ENCODE measurements at places on chromosomes 6 and 20.

DNA sequence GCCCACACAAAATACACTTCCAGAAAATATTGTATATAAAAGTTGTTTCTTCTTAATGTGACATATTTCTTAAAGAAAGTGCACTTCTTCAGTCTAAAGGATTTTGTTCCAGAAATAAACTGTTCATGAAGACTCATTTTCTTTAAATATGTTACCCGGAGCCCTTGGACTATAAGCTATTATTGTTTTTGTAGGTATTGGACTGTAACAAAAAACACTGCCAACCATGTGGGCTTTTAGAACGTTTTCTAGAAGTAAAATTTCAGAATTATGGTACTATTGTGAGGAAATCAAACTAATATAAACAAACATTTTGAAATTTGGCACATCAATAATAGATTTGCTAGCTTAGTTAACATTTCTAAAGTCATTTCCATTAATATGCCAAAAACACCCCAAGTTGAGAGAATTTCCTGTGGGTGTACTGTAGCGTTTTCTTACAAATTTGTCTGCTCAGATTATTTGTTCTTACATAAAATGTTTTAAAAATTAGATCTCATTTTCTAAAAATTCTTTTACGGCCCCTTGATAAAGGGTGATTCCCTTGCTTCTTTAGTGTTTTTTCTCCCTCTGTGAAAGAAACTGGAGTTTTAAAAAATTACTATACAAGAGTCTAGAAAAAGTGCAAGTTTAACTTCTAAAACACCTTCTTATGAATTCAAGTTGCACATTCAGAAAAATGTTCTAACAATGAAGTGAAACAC, 3.4 kb downstream of the NKX2-4 start:
- no peak for DNase-seq

DNA sequence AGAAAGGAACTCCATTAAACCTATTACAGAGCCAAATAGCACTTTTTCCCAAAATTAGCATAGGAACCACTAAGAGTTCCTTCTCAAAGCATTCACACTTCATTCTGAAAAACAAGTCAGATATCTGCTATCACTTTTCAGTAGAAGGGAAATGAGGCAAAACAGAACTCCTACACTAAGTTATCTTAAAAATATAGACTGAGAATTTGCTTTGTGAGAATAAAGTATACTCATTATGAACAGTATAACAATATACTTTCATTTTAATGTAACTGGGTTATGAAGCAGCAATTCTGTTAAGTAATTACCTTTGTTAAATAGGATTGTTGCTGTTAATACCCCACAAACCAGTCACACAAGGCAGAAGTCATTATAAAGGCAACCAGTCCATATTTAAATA, 8.7 kb downstream of the MTRF1L start:
- DNase-seq, result no peak

- no peak for DNase-seq
These were observed 14.9 kb downstream of the SYCP2L start for GRCh38 chr6:10901770-10902169.

DNA sequence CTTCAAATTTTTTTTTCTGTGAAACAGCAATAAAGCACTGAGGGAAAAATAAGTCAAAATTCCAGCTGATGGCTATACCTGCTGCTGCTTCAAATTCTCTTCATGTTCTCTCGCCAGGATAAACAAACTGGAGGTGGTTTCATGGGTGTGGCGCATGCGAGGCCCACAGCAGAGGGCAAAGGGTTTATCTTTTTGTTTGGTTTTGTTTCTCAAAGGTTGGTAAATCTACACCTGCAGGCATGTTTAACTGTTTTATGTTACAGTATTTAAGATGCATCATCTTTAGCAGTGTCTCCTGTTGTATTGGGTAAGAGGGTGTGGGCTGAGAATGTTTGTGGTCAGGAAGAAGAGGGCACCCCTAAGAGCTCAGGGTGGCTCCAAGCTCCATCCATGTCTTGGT, 342.2 kb downstream of the CDH26 start:
- DNase-seq, result no peak

GRCh38 chr20:46010491-46011391, 2.0 kb downstream of the MMP9 start:
- DNase-seq, result no peak

DNA sequence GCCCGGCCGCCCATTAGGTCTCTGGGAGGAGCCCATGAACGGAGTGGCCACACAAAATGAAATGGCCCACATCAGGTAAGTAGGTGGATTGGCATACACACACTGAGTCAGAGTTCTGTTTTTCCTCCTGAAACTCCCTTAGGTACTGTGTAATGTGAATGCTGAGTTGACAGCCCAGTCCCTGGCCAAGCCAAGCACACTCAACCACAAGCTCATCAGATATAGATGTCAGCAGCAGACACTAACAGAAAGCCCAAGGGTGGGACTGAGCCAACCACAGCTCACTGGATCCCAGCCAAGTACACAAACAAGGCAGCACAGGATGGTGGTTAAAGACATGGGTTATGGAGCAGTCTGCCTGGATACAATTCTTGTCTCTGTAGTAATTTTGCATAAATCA, 403.4 kb downstream of the GJA1 start:
- peak; percentile 27 for DNase-seq

- DNase-seq, result no peak
These were observed 176.5 kb upstream of the PDE7B start for GRCh38 chr6:135675026-135675425.

DNA sequence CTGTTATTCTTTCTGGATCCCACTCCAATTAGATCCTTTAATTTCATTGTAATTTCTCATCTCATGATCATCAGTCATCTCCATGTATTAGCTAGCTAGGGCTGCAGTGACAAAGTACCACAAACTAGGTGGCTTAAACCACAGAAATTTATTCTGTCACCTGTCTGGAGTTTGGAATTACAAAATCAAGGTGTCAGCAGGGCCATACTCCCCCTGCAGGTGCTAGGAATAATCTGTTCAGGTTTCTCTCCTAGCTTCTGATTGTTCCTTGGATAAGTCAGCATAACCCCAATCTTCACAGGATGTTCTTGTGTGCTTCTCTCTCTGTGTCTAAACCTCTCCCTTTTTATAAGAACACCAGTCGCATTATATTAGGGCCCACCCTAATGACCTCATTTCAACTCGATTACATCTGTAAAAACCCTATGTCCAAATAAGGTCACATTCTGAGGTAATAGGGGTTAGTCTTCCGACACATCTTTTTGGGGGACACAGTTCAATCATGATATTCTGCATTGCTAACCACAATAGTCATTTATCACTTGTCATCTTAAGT, 40.5 kb downstream of the BEND6 start:
- DNase-seq, result no peak

DNA sequence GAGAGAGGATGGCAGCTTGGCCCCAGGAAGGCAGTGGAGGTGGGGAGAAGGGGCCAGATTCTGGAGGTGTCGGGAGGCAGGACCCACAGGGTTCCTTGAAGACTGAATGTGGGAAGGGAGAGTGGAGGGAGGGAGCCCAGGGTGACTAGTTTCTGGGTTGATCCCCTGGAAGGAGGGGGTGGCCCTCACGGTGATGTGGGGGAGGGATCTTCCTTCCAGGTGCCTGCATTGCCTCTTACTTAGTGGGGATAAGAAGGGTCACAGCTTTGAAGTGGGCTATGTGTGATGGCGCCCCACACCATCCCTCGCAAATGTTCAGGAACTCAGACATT, 26.7 kb downstream of the VSTM2L start:
- no peak for DNase-seq

- DNase-seq, result no peak
These were observed 199.9 kb downstream of the LRFN2 start for GRCh38 chr6:40387127-40387870.

- no peak for DNase-seq
These were observed 1149.0 kb downstream of the EPHA7 start for GRCh38 chr6:92270365-92270764.

GRCh38 chr6:102902471-102902870, 1509.0 kb downstream of the GRIK2 start:
- no peak for DNase-seq

- DNase-seq, result no peak
These were observed 515.5 kb downstream of the COL12A1 start for GRCh38 chr6:74690365-74690764.

DNA sequence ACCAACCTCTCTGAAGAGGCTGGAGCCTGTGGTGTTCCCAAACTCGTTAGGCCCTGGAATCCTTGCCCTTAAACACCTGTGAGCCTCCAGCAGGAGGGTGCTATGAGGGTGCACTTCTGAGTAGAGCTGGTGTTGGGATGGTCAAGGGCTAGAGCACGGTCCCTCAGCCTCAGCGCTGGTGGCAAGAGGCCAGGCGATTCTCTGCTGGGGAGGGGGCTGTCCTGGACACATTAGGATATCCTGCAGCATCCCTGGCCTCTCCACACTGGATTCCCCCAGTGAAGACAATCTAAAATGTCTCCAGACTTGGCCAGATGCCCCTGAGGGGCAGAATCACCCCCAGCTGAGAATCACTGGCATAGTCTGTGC, 157.8 kb downstream of the SYCP2 start:
- DNase-seq, result no peak

DNA sequence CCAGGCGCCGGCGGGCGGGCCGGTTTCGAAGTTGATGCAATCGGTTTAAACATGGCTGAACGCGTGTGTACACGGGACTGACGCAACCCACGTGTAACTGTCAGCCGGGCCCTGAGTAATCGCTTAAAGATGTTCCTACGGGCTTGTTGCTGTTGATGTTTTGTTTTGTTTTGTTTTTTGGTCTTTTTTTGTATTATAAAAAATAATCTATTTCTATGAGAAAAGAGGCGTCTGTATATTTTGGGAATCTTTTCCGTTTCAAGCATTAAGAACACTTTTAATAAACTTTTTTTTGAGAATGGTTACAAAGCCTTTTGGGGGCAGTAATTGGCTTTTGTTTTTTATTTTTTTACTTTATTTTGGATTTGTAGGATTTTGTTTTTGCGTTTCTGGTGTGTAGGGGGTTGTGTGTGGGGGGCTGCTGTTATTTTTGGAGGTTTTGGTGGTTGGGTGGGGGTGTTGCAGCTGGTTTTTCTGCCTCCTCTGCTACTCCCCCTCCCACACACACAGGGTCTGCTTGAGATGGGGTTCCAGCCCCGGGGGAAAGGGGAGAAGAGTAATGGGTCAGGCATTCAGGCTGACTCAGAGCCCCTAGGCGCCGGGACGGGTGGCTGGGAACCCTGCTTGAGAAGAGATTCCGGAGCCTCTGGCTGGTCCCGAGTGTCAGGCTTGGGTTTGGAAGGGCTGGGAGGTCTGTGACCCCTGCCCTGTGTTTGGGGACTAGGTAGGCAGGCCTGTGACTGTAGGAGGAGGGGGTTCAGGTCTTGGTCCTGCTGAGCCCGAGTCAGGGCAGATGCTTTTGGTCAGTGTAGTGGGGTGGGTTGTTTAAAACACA, 2.0 kb downstream of the CEBPB start:
- peak; percentile 88 for DNase-seq

DNA sequence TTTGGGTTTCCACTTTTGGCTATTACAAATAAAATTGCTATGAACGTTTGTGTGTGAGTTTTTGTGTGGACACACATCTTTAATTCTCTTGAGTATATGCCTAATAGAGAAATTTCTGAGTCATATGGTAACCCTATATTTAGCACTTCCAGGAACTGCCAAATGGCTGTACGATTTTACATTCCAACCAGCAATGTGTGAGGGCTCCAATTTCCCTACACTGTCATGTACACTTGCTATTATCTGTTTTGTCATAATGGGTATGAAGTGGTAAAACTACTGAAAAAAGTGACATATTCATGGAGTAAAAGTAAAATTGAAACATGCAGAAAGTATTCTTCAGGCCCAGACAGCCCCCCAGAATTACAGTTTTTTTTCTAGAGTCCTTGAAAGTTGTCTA, 59.6 kb upstream of the ESR1 start:
- no peak for DNase-seq

DNA sequence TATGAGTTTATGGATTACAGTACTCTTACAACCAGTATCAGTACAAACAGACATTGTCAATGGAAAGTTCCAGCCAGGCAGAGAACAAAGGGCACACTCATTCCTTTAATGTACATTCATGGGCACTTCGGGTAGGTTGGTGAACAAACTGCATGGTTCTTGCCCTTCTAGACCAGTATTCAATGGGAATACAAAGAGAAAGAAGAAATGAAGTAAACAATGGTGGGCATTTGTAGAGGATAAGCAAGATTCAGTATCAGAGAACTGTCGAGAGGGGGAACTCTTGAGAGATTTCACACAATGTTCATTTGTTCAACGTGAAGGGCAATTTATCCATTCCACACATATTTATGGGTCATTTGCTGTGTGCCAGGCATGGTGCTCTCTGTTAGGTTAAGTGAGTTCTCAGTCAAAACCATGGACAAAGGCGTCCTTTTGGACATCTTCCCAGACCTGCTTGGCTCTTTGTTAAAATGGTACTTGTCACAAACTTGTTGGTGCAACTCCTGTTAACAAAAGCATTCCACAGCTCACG, 714.8 kb downstream of the DHX35 start:
- no peak for DNase-seq

DNA sequence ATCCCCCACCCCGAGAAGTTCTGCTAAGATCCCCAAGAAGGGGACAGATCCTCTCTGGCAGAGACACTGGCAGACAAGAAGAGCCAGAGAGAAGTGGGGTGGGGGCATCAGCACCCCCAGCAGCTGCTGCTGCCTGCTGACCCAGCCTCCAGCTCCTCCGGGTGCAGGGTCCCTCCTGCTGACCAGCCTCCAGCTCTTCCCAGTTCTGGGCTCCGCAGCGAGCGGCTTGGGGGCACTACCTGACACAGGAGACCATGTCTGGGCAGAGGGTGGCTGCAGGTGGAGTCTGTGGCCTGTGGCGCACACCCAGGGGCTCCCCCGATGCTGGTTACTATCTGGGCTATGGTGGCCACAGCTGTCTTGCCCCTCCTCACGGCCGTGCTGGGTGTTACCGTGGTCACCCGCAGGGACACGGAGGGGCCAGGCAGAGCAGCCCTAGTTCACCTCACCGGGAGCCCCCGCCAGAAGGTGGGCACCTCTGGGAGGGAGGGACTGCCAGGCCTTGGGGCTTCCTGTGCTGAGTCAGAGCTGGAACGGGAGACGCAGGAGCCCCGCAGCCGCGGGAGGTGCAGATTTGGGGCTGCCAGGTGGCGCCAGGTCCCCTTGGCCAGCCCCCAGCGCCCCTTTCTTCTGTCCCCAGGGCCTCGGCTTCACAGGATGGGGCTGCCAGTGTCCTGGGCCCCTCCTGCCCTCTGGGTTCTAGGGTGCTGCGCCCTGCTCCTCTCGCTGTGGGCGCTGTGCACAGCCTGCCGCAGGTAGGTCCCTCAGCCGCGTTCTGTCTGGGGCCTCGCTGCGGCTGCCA, 630 bp downstream of the LIME1 start:
- no peak for DNase-seq
